H9 (cell line): ENCODE measurements at places on chromosomes 7 and 10.

DNA sequence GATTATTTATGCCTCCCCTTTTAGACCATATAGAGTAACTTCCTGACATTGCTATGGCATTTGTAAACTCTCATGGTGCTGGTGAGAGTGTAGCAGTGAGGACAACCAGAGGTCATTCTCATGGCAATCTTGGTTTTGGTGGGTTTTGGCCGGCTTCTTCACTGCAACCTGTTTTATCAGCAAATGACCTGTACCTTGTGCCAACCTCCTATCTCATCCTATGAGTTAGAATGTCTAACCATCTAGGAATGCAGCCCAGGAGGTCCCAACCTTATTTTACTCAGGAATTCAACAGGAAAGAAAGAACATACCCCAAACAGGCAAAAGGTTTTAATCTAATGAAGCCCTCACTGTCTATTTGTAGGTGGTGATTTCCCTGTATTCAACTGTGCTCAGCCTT is 205.4 kb upstream of the YAE1 start:
- DNase-seq = no peak

- DNase-seq = no peak
Measured at GRCh38 chr7:32936689-32937088, 20.6 kb upstream of the FKBP9 start.

- peak; percentile 61 for DNase-seq
Measured at GRCh38 chr7:158646766-158647474, 57.7 kb downstream of the NCAPG2 start.

DNA sequence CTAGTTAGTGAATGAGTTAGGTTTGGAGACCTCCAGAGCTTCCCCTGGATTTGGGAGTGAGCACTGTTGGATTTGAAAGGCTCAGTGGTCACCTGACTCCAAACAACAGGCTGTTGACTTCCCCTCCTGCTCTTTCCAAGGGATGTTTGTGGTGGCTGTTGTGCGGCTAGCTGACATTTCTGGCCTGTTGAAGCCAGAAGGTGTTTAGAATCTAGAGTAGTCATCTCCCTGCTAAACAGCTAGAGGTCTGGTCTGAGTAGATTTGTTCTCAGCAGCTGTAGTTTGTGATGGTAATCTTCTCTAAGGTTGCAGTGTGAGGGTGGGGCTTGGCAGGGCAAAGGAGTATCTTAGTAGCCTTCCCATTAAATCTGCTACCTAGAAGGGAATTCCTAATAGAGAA is 30.1 kb downstream of the BPGM start:
- DNase-seq = no peak
